Hematopoietic multipotent progenitor cell treated with erythropoietin and hydrocortisone succinate and interleukin-3 and kit ligand, for 6 days (in vitro differentiated cells): ENCODE measurements at places on chromosomes 13 and 19.
A peak's percentile ranks its signal among the peaks of the same experiment; 100 is the strongest.

DNA sequence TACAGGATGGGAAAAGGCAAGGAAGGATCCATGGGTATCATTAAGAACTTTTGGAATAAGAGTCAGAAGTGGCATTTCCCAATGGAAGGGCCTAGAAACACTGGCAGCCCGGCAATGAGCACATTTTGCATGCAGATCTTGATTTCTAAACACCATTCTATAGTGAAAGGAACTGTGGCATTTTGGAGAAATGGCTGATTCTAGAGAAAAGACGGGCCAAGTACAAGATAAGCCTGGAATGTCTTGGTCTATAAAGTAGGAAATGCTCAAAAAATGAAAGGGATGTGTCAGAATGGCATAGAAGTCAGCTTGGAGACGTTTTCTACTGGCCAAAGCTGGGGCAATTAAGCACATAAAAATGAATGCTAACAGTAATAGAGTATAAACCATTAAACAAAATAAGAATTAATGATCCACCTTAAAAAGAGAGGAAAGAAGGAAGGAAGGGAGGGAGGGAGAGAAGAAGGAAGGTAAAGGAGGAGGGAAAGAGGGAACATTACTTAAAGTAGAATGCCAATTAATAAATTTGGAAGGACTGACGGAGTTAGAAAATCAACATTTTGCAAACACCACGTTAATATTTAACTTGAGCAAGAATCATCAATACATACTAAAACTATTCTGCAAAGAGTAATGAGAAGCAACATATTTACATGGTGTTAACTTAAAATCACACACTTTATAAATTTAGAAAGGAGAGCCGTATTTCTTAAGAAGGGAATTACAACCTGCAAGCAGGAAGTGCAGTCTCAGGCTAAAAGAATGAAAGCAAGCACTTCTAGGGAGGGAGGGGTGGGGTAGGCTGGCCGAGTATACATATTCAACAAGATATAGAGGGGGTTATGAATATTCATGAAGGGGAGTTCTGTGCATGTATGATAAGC lies 78.9 kb downstream of the ANKRD10 start:
- DNase-seq: no peak

- DNase-seq: no peak
Observed at GRCh38 chr13:42380420-42381164, 108.6 kb downstream of the AKAP11 start.

DNA sequence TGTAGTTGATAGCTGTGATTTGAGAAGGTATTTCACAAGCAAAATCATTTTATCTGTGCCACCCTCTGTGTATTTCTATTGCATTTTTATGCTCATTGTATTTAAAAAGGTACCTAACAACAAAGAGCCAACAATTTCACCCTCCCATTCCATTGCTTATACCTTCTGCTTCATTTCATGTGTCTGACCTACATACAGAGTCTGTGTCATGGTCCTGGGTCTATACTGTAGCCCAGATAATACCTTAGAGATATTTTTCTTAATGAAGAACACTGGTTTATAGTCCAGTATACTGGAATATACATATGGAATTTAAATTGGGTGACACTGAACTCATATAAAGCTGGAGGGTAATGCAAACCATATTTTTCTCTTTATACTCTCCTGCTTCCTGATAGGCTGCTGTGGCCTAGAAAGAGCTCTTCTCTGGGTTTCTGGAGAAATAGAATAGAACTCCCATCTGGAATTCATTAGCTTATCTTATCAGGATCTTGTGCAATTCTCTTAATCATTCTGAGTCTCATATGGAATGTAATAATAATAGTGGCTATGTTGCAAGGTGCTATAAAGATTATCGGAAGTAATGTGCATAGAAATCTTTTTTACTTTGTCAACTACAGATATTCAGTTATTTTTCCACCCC lies 31.8 kb upstream of the SPART start:
- no peak for DNase-seq

DNA sequence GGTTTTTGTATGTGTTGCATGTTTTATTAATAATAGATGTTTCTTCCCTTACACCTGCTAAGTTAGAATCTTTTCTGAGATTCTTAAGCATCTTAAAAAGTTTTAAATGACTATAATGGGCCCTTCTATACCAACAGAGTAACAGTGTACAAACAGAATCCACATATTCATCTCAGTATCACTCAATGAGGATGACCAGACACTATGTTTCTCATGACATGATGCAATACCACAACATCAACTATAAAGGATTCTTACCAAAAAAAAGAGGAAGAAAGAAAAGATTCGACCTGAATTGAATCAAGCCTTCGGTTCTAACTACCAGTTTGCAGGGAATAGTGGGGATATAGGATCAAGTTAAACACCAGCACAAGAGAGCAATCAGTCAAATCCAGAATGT lies 56.5 kb downstream of the INTS6 start:
- DNase-seq: peak; percentile 64

DNA sequence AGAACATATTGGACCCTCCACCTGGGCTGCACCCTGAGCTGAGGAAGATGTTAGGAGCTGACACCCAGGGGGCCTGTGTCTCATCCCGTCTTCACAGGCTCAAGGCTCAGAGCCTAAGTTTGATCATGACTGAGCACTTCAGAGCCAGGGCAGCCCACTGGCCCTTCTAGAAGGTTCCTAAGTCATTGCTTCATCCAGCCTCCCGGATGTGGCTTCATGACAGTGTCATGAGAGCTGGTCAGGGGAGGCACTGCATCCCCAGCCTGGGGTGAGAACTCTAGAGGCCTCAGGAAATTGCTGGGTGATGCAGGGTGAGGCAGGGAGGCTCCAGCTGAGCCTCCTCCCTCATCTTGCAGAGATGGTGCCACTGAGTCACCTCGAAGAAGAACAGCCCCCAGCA lies 24.9 kb upstream of the PIK3R2 start:
- DNase-seq: no peak

- DNase-seq: peak; percentile 35
Observed at GRCh38 chr13:77298426-77298825, 28.5 kb downstream of the MYCBP2 start.

GRCh38 chr13:59425211-59425741 lies 738.5 kb downstream of the DIAPH3 start:
- no peak for DNase-seq

GRCh38 chr19:54391589-54392061 lies 23.6 kb upstream of the TTYH1 start:
- DNase-seq: no peak

- DNase-seq: no peak
Observed at GRCh38 chr13:55583953-55584593, 1556.6 kb upstream of the PRR20A start.
